ENCODE measurements at places on chromosomes 2 and 18.

DNA sequence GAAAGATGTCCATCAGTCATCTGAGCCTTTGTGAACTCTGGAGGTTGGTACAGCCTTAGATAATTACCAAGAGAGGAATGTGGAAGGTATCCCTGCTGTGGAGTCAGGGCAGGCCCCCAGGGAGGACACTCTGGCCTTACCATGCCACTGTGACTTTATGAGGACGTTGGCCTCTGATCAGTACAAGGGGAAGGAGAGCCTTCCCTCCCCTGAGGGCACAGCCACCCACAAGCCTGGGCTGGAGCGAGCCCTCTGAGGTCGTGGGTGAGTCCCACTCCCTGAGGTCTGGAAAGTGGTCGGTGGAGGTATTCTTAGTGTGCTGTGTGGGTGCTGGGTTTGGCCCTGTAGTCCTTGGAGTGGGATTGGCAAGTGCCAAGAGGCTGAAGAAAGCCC, 91.6 kb downstream of the STPG4 start:
- DNase-seq: no peak

- DNase-seq: no peak
Observed at GRCh38 chr2:53498210-53498609, 269.4 kb upstream of the CHAC2 start.

- DNase-seq: no peak
Observed at GRCh38 chr2:131040661-131041401, 52.4 kb downstream of the FAM168B start.

- no peak for DNase-seq
Observed at GRCh38 chr2:69308338-69308737, 78.7 kb downstream of the GFPT1 start.

DNA sequence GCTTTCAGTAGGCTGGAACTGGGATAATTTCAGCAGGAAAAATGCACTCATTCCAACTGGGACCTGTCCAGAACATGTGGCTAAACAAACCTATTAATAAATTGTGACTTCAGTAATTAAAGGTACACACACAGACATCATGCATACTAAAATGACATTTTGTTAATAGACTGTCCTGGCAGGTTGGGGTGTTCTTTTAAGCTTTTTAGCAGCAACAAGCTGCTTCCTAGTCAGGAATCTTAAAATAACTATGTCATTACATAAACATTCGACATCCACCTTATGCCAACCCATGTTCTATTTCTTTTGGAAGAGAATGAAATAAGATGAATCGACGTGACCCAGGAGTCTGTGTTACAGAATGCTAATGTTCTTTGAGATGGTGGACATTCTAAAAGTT, 435.7 kb downstream of the TXNL1 start:
- DNase-seq: no peak

GRCh38 chr18:23504720-23505119, 1.4 kb downstream of the RMC1 start:
- DNase-seq: no peak

DNA sequence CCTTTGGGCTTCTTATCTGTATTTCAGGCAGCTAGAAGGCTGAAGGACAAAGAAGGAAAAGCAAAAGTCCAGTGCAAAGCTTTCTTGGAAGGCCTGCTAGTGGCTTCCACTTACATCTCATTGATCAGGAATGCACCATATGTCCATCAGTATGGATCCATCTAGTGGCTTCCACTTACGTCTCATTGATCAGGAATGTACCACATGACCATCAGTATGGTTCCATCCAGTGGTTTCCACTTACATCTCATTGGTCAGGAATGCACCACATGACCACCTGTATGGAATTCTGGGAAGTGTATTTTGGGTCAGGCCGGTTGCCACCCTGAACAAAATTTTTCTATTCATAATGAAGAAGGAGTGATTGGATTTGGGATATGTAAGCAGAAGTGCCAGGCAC, 70.6 kb downstream of the LYPD6 start:
- DNase-seq: no peak

- DNase-seq: no peak
Observed at GRCh38 chr18:53380063-53380639, 844.3 kb downstream of the MBD2 start.

GRCh38 chr2:25804338-25804737, 73.9 kb downstream of the ASXL2 start:
- no peak for DNase-seq

- no peak for DNase-seq
Observed at GRCh38 chr2:67075530-67076238, 321.4 kb upstream of the ETAA1 start.

GRCh38 chr2:231800493-231801091, 14.3 kb downstream of the COPS7B start:
- no peak for DNase-seq

Data from cortex of kidney (tissue), 1 donor.